ENCODE measurements at places on chromosomes 12 and 14.

DNA sequence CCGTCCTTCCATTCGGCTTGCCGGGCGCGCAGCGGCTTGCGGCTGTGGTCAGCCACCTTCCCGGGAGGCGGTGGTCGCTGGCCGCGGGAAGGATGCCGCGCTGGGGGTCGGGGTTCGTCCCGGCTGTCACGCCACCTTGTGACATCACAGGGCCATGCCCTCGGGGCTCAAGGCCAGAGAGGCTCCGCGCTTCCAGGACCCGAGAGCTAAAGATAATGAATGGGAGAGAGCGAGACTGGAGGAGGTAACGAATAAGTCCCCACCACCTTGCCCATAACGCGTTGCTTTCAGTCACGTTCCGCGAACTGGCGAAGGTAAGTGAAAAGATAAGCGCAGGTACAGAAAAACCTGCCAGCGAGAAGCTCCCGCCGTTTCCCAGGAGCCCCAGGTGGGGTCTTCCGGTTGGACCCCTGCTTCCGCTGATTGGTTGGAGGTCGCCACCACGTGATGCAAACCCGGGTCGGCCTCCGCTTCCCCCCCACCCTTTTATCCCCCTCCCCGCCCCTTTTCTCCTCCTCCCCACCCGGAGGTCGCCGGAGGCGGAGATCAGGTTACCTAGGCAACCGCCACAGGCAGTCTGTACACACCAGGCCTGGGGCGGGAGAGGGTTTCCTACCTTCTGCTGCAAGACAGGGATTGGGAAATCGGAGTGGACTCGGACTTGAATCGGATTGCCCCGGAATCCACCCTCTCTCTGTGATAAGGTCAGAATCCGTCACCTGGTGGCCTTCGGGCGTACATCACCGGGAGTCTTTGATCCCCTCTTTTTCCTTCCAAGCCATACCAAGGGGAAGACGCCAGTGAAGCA is at the start of gene LRRC9:
TSS of gene LRRC9 (plus strand) at position 575 of the 808 bp plus-strand sequence.
- peak; percentile 27 for DNase-seq

GRCh38 chr14:22780105-22780679 is 13.7 kb downstream of the OXA1L start:
- no peak for DNase-seq

GRCh38 chr14:92585981-92586937 is 72.7 kb downstream of the RIN3 start:
- no peak for DNase-seq

- DNase-seq: no peak
Observed at GRCh38 chr14:99566390-99567354, 37.3 kb downstream of the CCDC85C start.

DNA sequence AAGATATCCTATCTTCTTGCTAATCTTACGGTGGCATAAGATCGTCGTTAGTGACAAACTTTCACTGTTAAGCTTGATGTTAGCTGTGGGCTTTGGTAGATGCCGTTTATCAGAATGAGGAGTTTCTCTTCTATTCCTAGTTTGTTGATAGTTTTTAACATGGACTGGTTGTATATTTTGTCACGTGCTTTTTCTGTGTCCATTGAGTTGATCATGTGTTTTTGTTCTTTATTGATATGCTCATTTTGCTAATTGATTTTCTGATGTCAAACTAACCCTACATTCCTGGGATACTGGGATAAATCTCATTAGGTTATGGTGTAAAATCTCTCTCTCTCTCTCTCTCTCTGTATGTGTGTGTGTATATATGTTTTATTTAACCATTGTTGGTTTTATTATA is 545.1 kb downstream of the AACS start:
- DNase-seq: no peak

DNA sequence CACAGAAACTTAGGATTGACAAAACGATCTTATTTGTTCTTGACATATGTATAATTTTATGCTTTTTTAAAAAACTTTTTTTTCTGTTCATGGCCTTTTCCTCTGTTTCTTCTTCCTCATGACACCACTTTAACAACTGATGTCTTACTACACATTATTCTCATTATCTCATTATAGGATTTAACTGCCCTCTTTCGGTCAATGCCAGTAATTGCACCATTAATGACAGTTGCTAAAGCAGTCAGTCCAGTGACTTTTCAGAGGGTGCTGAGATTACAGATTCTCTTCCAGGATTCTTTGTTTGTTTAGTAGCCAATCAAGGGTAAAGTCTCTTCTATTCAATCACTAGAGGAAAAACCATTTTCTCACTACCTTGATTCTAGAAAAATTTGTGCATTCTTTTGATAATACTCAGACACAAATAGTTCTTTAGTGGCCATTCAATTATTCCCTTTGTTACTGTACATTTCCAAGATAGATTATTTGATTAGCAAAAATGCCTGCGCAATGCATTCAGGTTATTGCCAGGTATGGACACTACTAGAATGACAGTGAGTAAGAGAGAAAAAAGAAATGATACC is 50.1 kb downstream of the KLRG1 start:
- DNase-seq: no peak

DNA sequence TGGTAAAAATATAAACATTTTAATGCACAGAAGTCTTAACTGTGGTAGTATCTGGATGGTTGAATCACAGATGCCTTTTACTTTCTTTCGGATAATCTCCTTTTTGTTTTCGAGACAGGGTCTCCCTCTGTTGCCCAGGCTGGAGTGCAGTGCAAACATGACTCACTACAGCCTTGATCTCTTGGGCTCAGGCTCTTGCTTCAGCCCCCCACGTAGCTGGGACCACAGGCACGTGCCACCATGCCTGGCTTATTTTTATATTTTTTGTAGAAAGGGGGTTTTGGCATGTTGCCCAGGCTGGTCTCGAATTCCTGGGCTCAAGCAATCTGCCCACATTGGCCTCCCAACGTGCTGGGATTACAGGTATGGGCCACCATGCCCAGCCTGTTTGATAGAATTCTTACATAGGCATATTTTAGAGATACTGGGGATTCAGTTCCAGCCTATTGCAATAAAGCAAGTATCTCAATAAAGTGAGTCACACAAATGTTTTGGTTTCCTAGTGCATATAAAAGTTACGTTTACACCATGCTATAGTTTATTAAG is 99.2 kb downstream of the SNAPC1 start:
- no peak for DNase-seq

DNA sequence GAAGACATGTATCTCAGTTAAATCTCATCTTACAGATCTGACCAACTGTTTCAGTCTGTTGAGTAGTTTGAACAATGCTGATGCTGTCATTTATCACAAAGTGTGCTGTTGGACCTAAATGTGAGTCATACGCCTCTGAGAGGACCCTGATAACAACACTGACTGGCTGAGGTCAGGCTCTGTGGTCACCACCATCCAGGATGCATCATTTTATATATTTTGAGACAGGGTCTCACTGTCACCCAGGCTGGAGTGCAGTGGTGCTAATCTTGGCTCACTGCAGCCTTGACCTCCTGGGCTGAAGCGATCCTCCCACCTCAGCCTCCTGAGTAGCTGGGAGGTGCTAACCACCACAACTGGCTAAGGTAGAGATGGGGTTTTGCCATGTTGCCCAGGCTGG is 181.0 kb upstream of the RGS6 start:
- no peak for DNase-seq

DNA sequence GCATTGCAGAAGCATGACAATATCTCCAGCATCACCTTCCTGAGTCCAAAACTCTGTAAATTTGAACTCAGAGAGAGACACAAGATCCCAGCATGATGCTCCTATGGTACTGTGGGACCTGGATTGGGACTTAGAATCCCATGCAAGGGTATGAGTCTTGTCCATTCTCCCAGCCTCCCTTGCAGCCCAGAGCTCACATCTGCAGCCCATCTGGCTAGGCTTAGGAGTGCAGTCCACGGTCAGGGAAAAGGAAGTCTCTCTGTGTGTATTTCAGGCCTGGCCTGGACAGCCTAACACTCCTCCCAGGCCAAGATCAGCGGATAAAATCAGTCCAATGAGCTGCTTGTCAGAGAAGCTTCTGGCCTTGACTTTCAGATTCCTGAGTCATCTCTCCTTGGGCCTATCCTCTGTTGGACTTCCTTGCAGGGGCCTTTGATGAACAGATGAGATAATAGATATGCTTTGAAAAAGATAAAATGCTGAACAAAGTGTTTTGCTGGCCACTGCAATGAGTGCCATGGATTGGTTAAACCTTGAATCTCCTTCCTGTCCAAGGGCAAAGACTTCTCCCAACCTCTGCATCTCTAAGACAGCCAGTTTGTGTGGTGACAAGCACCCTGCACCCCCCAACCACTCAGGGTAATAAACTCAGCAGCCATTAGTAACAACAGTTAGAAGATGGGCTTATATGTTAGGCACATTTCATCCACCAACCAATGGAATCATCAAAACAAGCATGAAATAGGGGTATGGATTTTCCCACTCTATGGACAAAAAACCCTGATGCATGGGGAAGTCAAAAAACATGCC is 412.8 kb upstream of the TBX3 start:
- DNase-seq: no peak

DNA sequence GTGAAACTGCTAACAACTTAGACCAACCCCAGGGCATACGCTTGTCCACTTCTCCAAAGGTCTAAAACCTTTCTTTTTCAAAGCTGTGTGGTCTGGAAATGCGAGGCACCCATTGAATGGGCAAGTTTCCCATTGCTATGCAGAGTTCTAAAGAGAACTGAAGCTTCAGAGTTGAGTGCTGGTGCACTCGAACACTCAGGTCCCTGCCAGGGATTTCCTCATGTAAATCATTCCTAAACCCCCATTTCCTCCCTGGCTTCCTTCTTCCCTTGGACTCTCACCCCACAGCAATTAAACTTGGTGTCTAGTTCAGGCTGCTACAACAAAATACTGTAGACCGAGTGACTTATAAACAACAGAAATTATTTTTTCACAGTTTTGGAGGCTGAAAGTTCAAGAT is 2.2 kb upstream of the PXN start:
- DNase-seq: no peak

DNA sequence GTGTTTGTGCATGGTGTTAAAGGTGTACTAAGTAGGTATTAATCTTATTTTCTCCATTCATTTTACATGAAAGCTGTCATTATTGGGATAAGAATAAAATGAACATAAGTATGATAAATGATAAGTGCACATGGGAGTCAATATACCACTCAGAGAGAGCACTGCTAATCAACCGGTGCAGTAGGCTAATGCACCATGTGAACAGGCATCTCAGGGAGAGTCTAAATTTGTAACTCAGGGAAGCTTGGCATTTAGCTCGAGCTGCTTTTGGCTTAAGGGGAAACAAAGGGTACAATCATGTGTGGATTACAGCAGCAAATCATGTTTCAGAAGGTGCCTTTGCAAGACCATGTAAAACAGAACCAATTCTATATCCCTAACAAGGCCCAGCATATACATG is 127.4 kb downstream of the MGST1 start:
- no peak for DNase-seq

- DNase-seq: no peak
Observed at GRCh38 chr12:132657004-132657727, 30.0 kb downstream of the POLE start.

GRCh38 chr14:56324856-56325699 is 206.9 kb downstream of the PELI2 start:
- DNase-seq: no peak

- DNase-seq: no peak
Observed at GRCh38 chr14:36718216-36718615, 56.6 kb downstream of the PAX9 start.

DNA sequence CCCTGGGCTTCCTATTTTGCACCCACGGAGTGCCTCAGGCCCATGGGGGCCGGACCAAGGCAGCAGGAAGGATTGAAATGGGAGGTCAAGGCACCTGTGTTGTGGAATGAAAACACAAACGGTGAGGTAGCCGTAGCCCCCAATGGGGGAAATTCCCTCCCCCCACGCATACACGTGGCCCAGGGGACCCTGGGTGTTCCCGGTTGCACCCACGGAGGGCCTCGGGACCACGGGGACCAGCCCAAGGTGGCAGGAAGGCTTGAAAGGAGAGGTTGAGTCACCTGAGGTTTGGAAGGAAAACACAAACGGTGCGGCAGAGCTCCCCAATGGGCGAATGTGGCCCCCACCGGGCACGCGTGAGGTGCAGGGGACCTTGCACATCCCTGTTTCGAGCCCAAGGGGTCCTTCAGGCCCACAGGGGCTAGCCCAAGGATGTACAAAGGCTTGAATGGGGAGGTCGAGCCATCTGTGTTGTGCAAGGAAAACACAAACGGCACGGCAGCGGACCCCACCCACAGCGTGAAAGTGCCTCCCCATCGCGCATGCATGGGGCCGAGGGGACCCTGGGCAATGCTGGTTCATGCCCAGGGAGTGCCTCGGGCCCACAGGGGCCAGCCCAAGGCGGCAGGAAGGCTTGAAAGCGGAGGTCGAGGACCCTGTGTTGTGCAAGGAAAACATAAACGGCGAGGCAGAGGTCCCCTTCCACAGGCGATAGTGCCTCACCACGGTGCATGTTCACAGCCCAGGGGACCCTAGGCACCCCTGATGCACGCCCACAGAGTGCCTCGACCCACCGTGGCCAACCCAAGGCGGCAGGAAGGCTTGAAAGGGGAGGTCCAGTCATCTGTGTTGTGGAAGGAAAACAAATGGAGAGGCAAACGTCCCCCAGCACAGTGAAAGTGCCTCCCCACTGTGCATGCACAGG is 376.7 kb downstream of the ALG10 start:
- no peak for DNase-seq

GRCh38 chr14:60771117-60771516 is 36.6 kb downstream of the MNAT1 start:
- no peak for DNase-seq

- peak; percentile 69 for DNase-seq
Observed at GRCh38 chr12:6607751-6608591, 792 bp upstream of the CHD4 start.

DNA sequence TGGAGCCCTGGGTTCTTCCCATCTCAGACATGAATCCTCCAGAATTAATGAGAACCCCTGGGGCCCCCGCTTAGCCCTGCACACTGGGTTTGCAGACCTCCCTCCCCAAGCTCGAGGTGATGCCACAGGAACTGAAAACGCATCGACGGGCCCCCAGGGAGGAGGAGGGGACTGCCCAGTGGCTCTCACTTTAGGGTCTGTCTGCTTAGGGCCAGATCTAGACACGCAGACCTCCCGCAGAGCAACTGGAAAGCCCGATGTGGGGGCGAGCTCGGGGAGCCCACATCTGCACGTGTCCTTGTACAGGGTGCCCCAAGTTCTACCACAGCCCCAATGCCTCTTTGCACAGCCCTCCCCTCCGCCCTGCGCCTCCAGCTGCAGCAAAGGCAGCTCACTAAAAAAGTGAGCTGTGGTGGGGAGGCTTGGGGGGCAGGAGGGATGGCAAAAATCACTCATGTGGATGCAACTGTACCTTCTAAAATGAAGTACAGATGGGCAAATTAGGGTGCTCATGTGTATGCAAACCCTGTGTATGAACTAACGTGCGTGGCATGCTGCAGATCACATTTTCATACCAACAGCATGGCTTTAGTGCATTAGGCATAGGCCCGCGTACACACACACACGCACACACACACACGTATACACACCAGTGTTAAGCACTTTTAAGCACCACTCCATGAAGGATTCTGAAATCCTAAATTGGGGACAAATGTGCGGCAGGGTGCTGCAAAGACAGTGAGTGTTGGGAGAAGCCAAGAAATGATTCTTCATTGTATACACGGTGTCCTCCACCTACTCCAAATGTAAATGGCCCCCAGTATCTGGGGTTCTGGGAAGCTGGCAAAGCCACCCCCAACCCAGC is 99.9 kb upstream of the MAP1LC3B2 start:
- no peak for DNase-seq

GRCh38 chr12:6563448-6564050 is 4.5 kb downstream of the NOP2 start:
- DNase-seq: no peak

All from occipital lobe (tissue), 3 donors.